Left renal pelvis (tissue), 4 donors: ENCODE measurements at places on chromosomes 7 and 10. TPM values are rescaled to one million over a fixed set of nuclear protein-coding genes. Genes with fewer than 3 reads are reported as not detected.

Gene SYT15B
- polyA plus RNA-seq = 2.7 TPM

Gene FZD1
- polyA plus RNA-seq = 73.1 TPM

Gene LRIT1
- polyA plus RNA-seq = not detected

Gene ECHDC3
- 11.7 TPM for polyA plus RNA-seq

Gene UPK3BL2
- 10.8 TPM for polyA plus RNA-seq
